ENCODE measurements at places on chromosomes 4 and X.

- no peak for DNase-seq
- no peaks in the 10 kb centered on the region for H3K27me3 ChIP-seq
- H3K27ac ChIP-seq: no peak overlapping the region
- H3K4me1 ChIP-seq: no peaks in the 10 kb centered on the region
- H3K4me3 ChIP-seq: no peak overlapping the region
Observed at GRCh38 chr4:188160406-188160805, 21.2 kb downstream of the TRIML1 start.

DNA sequence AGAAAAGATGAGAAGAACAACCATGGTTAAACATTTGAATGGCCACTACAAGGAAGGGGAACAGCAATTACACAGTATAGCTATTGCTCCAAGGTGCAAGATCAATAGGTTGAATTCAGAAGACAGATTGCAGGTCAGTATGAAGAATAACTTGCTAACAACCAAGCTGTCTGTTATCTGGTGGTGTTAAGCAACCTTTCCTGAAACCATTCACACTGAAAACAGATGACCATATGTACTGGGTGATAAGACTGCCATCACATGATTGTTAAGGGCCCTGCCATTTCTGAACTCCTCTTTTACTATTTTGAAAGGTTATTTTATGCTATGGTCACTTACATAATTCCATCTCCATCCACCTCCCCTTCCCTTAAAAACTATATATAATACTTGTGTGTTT is 6.8 kb downstream of the GABRA3 start:
- no peaks in the 10 kb centered on the region for H3K36me3 ChIP-seq
- no peak for DNase-seq
- H3K27me3 ChIP-seq: peaks cover 5% of the 10 kb centered on the region
- no peak overlapping the region for H3K27ac ChIP-seq

GRCh38 chr4:55092504-55092903 is 32.9 kb downstream of the KDR start:
- H3K36me3 ChIP-seq: no peaks in the 10 kb centered on the region
- no peak overlapping the region for H3K4me3 ChIP-seq
- no peaks in the 10 kb centered on the region for H3K27me3 ChIP-seq
- H3K4me1 ChIP-seq: peaks cover 1% of the 10 kb centered on the region

GRCh38 chrX:109875831-109876230 is 127.1 kb upstream of the TMEM164 start:
- no peak overlapping the region for H3K27ac ChIP-seq
- H3K27me3 ChIP-seq: peaks cover 27% of the 10 kb centered on the region
- no peaks in the 10 kb centered on the region for H3K4me1 ChIP-seq
- H3K36me3 ChIP-seq: no peaks in the 10 kb centered on the region

DNA sequence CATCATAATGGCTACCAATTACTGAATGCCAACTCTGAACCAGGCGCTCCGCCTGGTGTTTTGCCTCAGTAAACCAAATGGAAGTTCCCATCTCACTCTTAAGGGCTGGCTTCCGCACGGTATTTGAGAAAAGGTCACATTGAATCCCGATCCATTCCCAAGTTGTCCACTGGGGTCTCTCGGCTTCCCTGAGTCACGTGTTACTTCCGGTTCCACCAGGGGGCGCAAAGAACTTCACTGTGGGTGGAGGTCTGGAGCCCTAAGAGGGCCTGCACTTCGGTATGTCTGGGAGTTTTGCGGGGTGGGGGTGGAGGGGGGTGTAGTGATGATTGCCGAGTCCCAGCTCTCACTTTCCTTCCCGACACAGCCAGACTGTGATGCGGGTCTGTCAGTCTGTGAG is 13.4 kb upstream of the NHS start:
- DNase-seq: no peak
- peaks cover 45% of the 10 kb centered on the region for H3K27me3 ChIP-seq
- H3K4me3 ChIP-seq: no peak overlapping the region
- no peak overlapping the region for H3K27ac ChIP-seq
- H3K4me1 ChIP-seq: no peaks in the 10 kb centered on the region

- H3K36me3 ChIP-seq: no peaks in the 10 kb centered on the region
- H3K4me1 ChIP-seq: no peaks in the 10 kb centered on the region
- H3K4me3 ChIP-seq: no peak overlapping the region
- no peak for DNase-seq
- H3K27me3 ChIP-seq: peaks cover 8% of the 10 kb centered on the region
Observed at GRCh38 chrX:143165778-143166177, 140.1 kb downstream of the SPANXN4 start.

DNA sequence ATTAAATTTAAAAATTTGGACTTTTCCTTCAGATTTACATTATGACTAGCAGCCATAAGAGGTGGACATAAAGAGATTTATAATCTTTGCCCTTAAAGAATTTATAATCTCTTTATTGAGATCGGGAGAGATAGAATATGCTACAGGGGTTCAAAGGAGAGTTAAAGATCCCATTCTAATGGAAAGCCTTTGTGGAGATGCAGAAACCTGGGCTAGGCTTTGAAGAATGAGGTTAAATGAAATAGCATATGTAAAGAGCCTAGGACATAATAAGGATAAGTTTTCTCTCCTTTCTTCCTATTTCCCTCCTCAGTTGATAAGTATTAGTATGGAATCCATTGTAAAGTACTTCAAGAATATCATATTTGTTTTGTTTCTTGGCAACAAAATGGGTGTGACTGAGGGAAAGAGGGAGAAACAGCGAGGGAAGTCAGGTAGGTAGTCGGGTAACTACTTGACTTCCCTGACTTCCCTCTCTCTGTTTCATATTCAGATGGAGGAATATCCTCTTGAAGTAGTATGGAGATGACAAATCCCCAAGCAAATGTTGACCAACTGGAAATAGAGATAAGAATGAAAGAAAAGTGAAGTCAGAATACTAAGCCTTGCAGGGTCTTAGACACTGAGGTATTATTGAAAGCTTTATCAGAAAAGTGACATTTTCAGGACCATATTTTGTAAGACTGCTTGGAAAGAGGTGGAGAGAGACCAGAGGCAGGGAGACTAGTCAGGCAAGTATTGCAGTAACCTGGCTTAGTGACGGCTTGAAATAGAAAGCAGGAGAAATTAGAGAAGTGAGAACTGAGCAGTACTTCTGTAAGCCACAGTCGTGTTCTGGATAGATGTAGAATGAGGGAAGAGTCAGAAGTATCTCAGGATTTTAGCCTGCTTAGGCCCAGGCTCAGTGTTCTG is 82.9 kb downstream of the PDLIM5 start:
- H3K4me1 ChIP-seq: peaks cover 3% of the 10 kb centered on the region
- H3K27me3 ChIP-seq: no peaks in the 10 kb centered on the region
- DNase-seq: no peak

- DNase-seq: no peak
- no peaks in the 10 kb centered on the region for H3K27me3 ChIP-seq
- H3K36me3 ChIP-seq: no peaks in the 10 kb centered on the region
Observed at GRCh38 chr4:93092765-93093164, 735.8 kb upstream of the ATOH1 start.

GRCh38 chrX:153782313-153782712 is 1.5 kb downstream of the SRPK3 start:
- peaks cover 23% of the 10 kb centered on the region for H3K36me3 ChIP-seq
- H3K27me3 ChIP-seq: peaks cover 17% of the 10 kb centered on the region
- peaks cover 3% of the 10 kb centered on the region for H3K4me1 ChIP-seq

GRCh38 chr4:10731690-10732089 is 47.1 kb upstream of the CLNK start:
- no peaks in the 10 kb centered on the region for H3K27me3 ChIP-seq
- peaks cover 66% of the 10 kb centered on the region for H3K4me1 ChIP-seq
- H3K4me3 ChIP-seq: no peak overlapping the region
- H3K27ac ChIP-seq: peak overlapping the region; percentile 82
- no peak for DNase-seq

GRCh38 chr4:52959541-52959940 is 97.4 kb downstream of the RASL11B start:
- peaks cover 2% of the 10 kb centered on the region for H3K36me3 ChIP-seq
- DNase-seq: no peak
- H3K4me1 ChIP-seq: no peaks in the 10 kb centered on the region
- no peak overlapping the region for H3K4me3 ChIP-seq
- no peak overlapping the region for H3K27ac ChIP-seq

DNA sequence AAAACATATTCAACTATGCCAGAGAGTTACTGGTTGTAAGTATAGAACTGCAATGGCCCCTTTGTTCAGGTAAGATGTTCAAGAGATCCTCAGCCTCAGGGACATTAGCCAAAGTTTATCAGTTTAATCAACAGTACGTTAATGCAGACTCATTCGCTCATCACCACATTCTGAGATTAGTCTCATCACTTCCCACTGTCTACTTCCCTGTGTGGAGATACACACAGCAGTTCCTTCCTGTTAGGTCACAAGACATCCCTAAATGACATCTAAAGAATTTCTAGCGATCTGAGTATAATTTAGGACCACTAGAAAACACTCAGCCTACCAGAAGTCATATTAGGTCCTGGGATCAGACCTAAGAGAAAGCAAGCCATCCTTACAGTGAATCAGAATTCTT is 10.4 kb downstream of the SLC10A7 start:
- H3K36me3 ChIP-seq: peaks cover 60% of the 10 kb centered on the region
- no peak for DNase-seq

DNA sequence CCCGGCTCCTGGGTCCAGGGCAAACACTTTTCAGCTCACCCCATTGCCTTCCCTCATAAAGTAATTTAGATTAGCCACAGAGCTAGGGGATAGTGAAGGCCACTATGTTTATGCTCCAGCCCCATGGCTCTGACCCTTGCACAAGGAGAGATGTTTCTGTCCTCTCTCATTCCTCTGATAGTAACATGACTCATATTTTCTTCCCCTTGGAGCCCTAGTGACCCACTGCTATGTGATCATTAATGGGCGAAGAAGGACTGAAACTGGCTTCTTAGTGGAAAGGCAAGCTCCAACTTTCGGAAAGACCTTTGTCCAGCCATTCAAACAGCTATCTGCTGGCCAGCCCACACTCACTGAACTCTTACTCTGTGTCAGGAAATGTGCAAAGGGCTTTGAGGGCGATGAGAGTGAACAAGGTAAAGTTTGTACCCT is 12.3 kb downstream of the CLDN2 start:
- H3K27me3 ChIP-seq: peaks cover 8% of the 10 kb centered on the region
- no peak overlapping the region for H3K27ac ChIP-seq
- no peaks in the 10 kb centered on the region for H3K36me3 ChIP-seq

DNA sequence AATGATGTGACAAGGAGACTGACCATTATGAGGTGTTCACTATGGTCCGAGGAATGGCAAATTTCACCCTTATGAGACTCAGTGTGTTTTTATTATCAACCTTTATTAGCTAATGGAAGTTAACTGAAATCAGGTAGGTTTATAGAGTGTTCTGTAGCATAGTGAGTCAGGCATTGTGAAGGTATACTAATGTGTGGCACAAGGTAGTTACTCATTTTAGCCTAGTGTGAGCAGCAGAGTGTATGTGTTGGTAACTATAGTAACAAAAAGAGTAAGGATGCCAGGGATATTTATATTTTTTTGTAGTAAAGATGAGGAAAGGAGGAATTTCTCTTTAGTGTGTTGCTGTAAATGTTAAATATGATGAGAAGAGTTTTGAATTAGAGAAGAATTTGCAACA is 12.0 kb downstream of the PDLIM5 start:
- no peak overlapping the region for H3K27ac ChIP-seq
- no peak overlapping the region for H3K4me3 ChIP-seq
- no peak for DNase-seq
- no peaks in the 10 kb centered on the region for H3K36me3 ChIP-seq
- H3K4me1 ChIP-seq: peaks cover 15% of the 10 kb centered on the region

GRCh38 chr4:38411092-38411491 is 252.9 kb upstream of the KLF3 start:
- H3K27me3 ChIP-seq: no peaks in the 10 kb centered on the region
- H3K36me3 ChIP-seq: no peaks in the 10 kb centered on the region

- H3K4me3 ChIP-seq: no peak overlapping the region
- H3K27me3 ChIP-seq: peaks cover 8% of the 10 kb centered on the region
- H3K36me3 ChIP-seq: no peaks in the 10 kb centered on the region
Observed at GRCh38 chr4:85482010-85482738, 7.2 kb downstream of the ARHGAP24 start.

DNA sequence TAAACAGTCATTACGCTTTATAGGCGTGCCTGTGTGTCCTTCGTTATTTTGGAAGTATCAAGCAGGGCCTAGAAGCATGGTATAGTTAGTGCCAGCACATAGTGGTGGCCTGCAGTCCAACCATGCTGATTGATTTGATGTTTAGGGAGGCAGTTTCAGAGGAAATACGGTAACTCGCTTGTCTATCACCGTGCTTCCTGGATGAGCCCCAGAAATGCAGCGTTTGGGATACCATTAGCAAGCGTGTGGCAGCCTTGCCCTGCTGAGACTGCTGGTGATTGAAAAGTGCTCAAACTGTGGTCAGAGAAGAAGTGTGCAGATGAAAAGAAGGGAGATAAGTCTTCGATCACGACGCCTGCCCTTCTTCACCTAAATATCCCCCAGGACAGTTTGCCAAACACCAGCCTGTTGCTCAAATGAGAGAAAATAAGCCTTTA is 158.4 kb downstream of the CHIC2 start:
- no peak overlapping the region for H3K27ac ChIP-seq
- peaks cover 13% of the 10 kb centered on the region for H3K4me1 ChIP-seq
- peaks cover 85% of the 10 kb centered on the region for H3K27me3 ChIP-seq
- peak overlapping the region; percentile 41 for H3K4me3 ChIP-seq
- no peaks in the 10 kb centered on the region for H3K36me3 ChIP-seq

DNA sequence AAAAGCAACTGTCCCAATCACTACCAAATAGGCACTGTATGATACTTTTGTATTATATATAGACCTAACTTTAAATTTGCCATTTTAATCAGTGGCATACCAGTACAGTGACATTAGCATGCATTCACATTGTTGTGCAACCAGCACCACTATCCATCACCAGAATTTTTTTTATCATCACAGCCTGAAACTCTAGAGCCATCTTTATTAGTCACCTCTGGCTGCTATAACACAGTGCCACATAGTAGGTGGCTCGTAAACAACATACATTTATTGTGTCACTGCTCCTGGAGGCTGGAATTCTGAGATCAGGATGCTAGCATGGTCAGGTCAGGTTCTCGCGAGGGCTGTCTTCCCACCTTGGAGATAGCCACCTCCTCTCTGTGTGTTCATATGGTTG is 188.4 kb upstream of the GALNT7 start:
- H3K27ac ChIP-seq: no peak overlapping the region
- no peaks in the 10 kb centered on the region for H3K36me3 ChIP-seq
- no peak for DNase-seq
- peaks cover 18% of the 10 kb centered on the region for H3K27me3 ChIP-seq
- no peak overlapping the region for H3K4me3 ChIP-seq

GRCh38 chr4:87260477-87260876 is 40.1 kb upstream of the KLHL8 start:
- no peak for DNase-seq
- no peaks in the 10 kb centered on the region for H3K27me3 ChIP-seq
- no peak overlapping the region for H3K27ac ChIP-seq
- H3K4me1 ChIP-seq: peaks cover 4% of the 10 kb centered on the region
- no peaks in the 10 kb centered on the region for H3K36me3 ChIP-seq

DNA sequence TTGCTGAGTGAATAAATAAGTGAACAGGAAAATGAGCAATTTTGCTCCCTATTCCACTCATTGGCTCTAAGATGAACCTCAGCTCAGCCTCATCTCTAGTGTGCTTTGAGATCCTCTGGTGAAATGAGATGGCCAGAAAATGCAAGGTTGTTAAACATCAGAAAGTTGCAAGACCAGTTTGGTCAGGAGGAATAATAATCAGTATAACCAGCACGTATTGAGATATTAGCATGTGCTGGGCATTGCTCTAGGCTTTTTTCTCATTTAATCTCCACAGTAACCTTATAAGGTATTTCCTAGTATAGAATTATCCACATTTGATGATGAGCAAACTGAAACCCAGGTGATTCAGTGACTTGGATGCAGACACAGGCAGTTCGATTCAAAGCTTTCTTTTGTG is 110.5 kb upstream of the PAK3 start:
- peaks cover 47% of the 10 kb centered on the region for H3K27me3 ChIP-seq
- no peak for DNase-seq
- no peaks in the 10 kb centered on the region for H3K36me3 ChIP-seq
- H3K27ac ChIP-seq: no peak overlapping the region
- H3K4me1 ChIP-seq: no peaks in the 10 kb centered on the region
- no peak overlapping the region for H3K4me3 ChIP-seq
